AG04449 (cell line): ENCODE measurements at places on chromosomes 4 and X.
A peak's percentile ranks its signal among the peaks of the same experiment; 100 is the strongest.

GRCh38 chr4:157004279-157005161, 32.9 kb upstream of the PDGFC start:
- no peak for DNase-seq

DNA sequence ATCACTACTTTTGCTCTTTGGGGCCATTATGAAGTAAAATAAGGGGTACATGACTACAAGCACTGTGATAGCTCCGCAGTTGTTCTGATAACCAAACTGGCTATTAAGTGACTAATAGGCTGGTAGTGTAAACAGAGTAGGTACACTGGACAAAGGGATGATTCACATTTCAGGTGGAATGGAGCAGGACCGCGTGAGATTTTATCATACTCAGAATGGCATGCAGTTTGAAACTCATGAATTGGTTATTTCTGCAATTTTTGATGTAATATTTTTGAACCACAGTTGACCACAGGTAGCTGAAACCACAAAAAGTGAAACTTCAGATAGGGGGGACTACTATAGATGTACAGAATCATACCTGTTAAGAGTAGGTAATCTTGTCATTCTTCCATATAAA, 55.8 kb downstream of the PAK3 start:
- DNase-seq: no peak

GRCh38 chr4:35982318-35982717, 262.0 kb downstream of the ARAP2 start:
- no peak for DNase-seq

- DNase-seq: no peak
Observed at GRCh38 chr4:187227907-187228704, 504.4 kb upstream of the FAT1 start.

GRCh38 chrX:54044877-54045338, 635 bp upstream of the PHF8 start:
- DNase-seq: no peak

GRCh38 chr4:144894573-144894972, 203.4 kb downstream of the ANAPC10 start:
- peak; percentile 1 for DNase-seq

- DNase-seq: no peak
Observed at GRCh38 chrX:129750971-129751370, 12.2 kb downstream of the XPNPEP2 start.

- DNase-seq: no peak
Observed at GRCh38 chr4:16952462-16952871, 54.0 kb upstream of the LDB2 start.

DNA sequence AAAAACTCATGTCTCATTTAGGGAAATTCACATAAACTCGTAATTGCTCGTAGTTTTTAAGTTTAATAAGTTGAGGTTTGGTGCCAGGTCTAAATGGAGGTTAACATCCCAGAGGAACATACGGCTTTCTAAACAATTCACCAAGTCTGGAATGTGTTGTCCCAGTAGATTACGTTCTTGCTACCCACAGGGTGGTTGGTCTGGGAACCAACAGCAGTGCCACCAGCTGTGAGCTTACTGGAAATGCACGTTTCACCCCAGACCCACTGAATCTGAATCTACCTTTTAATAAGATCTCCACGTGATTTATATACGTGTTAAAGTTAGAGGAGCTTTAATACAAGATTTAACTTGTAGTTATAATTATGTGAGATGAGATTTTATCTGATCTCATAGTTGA, 134.3 kb downstream of the BMPR1B start:
- DNase-seq: no peak

DNA sequence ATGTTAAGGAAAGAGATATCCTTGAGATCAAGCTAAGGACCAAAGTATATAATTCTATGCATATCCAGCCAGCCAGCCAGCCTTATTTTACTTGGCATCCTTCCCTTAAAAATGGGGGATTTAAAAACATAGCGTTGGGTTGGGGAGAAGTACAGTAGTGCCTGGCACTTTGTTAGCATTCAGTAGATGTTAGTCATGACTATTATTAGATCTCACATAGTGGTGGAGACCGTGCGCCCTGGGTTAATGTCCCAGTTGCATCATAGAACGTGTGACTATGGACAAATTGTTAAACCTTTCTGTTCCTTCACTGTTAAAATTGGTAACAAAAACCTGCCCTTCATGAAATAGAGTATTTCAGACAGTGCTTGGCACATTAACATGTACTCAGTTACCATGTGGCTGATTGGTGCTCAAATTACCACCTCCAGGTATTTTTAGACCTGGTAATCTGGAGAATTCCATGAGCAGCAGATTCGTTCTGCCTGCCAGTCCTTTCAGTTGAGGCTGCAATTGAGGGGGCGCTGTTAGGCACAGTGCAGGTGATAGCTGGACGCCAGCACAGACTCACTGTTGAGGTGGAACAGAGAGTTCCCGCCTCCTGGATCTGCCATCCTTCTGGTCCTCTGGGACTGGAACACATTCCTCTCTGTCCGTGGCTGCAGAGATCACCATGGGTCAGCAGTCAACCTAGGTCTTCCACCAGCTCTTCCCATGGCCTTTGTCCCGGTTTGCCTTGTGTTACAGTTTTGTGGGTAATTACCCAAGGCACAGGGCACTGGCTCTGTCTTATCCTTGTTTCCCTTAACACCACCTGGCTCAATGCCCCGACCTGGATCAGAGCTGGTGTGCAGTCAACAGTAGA, 31.7 kb downstream of the RBBP7 start:
- peak; percentile 73 for DNase-seq
